Stimulated activated CD4-positive, alpha-beta T cell treated with anti-CD3 and anti-CD28 coated beads, Interleukin-1b, Interleukin-23, amount 100 ng/mL, for 1 hour (primary cell): ENCODE measurements at places on chromosomes 5 and 9.

DNA sequence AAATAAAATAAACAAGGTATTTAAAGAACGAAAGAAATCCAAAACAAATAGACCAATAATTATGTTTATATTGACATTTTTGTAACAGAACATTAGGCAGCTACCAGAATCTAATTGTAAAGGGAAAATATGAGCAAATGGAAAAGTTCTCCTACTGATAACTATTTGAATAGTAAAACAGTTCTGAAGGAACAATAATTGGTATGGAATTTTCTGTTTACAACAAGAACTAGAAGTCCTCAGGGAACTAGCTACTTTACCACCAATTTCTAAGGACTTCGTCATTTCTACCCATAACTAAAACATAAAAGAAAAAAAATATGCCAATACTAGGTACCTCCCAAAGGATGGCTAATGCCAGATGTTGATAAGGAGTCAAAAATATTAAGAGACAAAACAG lies 58.5 kb downstream of the AP3B1 start:
- DNase-seq, result no peak

DNA sequence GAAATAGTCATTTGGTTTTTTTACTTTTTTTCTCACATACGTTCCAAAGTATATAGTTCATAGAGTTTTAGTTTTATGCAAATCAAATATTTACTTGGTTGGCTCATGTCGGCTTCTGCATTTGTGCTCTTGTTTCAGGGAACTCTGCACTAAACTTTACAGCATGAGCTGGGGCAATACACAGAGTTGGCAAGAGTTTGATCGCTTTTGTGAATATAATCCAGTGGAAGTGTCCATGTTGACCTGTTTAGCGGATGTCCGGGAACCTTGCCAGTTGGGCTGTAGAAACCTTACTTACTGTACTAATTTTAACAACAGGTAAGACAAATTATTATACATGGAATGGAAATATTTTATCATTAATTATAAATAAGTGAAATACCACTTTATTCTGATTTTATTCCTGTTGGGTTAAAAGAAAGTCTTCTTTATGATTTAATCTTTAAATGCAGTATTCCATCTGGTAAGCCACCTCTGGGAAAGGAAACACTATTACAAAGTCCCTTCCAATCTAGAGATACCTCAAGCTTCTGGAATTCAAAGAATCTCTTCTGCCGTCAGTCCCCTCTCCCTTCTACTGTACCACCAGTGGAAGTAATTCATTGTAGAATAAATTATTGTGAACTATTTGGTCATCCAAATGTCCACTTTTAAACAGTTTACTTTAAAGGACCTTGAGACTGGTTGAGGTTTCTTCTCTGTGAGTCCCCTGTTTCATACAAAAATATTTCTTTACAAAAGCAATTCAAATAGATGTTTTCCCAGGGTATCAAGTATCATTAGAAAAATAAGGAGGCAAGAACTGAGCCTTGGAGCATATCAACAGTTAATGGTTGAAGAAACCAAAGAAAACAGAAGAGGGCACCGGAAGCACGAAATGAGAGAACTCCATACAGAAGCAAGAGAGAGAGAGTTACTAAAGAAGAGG lies 45.2 kb upstream of the GLIPR2 start:
- DNase-seq, result no peak

- no peak for DNase-seq
Measured at GRCh38 chr5:134406390-134406789, 5.3 kb downstream of the CDKN2AIPNL start.

DNA sequence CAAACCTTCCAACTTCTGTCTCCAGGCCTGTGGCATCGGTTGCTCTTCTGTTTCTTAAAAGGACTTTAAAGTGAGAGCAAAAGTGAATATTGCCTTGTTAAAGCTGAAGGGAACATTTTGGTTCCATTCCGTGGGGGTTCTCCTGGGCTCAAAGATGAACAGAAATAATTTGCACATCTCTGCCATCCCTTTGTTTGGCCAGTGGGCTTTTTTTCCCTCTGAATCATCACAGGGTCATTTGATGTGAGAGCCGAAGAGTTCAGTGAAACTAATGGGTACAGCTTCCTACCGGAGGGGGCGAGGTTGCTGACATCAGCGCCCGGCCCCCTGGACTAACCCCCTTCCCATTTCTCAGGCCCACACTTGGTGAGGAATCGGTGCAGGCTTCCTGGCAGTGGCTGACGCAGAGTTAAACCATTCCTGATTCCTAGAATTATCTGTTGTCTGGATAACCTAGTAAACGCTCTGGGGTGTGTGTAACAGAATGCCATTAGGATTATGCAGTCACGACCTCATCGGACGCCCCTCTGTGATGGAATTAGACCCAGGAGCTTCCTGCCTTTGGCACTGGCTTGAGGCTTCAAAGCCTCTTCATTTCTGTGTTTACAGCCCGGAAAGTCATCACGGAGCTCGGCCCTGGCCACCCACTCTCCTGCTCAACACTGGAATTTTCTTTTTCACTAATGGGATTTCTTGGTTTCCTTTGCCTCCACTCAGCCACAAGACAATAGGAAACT lies 61.6 kb upstream of the RPL26L1 start:
- DNase-seq, result no peak

DNA sequence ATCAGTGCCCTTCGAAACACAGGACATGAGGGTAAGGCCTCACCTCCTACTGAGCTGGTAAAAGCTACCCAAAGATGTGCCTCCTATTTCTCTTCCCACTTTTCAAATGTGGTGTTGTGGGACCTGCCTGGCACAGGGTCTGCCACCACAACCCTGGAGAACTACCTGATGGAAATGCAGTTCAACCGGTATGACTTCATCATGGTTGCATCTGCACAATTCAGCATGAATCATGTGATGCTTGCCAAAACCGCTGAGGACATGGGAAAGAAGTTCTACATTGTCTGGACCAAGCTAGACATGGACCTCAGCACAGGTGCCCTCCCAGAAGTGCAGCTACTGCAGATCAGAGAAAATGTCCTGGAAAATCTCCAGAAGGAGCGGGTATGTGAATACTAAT lies 1.9 kb downstream of the IRGM start:
- no peak for DNase-seq

GRCh38 chr5:169941542-169941941 lies 38.8 kb downstream of the INSYN2B start:
- no peak for DNase-seq

- DNase-seq, result peak; percentile 50
Measured at GRCh38 chr5:69334793-69335268, 2.2 kb upstream of the CCDC125 start.

DNA sequence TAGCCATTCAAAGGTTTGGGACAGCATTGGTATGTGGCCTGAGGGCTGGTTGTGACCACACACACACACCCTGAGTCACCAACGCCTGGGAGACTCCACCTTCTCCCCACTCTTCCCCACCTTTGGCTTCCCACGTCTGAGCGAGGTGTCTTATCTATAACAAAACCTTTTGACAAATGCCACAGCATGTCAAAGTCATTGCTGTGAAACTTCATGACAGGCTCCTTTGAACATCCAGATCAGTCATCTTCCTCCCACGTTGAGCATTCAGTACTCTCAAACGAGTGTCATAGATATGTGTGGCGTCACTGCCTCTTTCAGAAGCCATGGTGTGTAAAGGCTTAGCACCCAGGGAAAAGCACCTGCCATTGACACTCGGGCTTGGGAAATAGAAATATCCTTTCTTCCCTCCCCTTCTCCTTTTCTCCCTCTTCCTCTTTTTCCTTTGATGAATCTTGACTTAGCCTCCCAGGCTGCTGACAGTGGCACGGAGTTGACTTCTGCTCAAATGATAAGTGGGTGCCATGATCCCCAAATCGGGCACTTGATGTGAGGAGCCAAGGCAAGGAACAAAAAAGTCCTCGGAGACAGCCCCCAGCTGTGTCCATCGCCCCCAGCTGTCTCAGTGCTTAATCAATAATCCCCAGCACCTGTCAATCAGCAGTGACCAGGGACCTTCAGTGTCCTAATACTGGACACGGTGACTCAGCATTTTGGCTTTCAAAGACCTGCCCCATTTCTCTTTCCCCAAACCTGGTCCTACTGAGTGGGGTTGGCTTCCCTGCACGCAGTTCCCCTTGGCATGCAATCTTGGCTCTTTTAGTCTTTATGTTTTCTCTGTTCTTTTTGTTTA lies 114.8 kb downstream of the FGF18 start:
- DNase-seq, result no peak

GRCh38 chr5:148352696-148353095 lies 17.3 kb downstream of the SPINK9 start:
- DNase-seq, result no peak

DNA sequence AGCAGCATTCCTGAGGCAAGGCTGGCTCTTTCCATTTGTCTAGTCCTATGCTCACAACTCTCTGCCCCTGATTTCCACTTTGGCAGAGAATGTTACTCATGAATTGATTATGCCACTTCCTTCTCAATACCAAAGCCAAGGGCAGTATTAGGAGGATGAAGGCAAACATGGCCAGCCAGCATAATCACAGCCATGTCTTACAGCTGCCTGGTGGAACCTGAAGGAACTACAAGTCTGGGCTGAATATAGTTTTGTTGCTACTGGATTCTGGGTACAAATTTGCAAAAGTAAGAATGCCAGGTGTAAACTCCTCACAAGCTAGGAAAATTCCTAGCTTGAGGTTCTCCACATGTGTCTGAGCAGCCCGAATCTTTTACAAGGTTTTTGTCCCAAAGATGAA lies 4.2 kb downstream of the SIL1 start:
- DNase-seq, result no peak

- DNase-seq, result no peak
Measured at GRCh38 chr5:45741110-45741509, 44.9 kb upstream of the HCN1 start.

GRCh38 chr5:176458904-176459561 lies 10.8 kb downstream of the FAF2 start:
- DNase-seq, result no peak

GRCh38 chr9:35508069-35508468 lies 18.2 kb downstream of the RUSC2 start:
- DNase-seq, result no peak

DNA sequence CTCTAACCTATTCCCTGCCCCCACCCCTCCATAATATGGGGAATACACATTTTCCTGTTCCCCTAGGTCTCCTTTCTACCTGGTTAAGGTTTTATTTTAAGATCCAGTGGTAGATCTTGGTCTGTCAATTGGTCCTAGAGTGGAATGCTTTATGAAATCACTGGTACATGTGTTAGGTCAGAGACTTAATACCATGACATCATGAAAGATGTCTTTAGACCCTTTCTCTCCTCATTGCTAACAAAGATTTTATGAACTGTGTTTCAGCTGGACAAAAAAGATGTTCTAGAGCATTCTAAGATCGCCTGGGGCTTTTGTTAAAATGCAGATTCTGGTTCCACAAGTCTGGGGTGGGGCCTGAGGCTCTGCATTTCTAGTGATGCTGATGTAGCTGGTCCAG lies 9.1 kb downstream of the GSN start:
- no peak for DNase-seq

DNA sequence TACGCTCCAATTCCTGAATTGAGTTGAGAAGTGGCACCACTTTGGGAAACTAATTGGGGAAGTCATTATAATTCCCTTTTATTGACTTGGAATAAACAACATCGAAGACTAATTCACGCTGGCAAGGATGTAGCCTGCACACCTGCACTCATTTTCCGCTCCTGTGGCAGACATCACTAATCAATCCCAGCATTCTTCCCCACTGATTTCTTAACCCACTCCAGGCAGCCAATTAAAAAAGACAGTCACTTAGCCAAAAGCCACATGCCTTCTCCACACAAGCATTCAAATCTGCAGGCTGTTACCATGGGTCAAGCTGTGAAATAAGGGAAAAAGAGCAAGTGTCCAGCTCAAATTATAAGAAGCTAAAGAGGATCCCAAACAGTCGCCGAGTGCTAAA lies 68.2 kb upstream of the HRH2 start:
- no peak for DNase-seq

GRCh38 chr5:148853868-148854267 lies 27.5 kb downstream of the ADRB2 start:
- no peak for DNase-seq

GRCh38 chr5:89301321-89302025 lies 418.5 kb upstream of the MEF2C start:
- no peak for DNase-seq

DNA sequence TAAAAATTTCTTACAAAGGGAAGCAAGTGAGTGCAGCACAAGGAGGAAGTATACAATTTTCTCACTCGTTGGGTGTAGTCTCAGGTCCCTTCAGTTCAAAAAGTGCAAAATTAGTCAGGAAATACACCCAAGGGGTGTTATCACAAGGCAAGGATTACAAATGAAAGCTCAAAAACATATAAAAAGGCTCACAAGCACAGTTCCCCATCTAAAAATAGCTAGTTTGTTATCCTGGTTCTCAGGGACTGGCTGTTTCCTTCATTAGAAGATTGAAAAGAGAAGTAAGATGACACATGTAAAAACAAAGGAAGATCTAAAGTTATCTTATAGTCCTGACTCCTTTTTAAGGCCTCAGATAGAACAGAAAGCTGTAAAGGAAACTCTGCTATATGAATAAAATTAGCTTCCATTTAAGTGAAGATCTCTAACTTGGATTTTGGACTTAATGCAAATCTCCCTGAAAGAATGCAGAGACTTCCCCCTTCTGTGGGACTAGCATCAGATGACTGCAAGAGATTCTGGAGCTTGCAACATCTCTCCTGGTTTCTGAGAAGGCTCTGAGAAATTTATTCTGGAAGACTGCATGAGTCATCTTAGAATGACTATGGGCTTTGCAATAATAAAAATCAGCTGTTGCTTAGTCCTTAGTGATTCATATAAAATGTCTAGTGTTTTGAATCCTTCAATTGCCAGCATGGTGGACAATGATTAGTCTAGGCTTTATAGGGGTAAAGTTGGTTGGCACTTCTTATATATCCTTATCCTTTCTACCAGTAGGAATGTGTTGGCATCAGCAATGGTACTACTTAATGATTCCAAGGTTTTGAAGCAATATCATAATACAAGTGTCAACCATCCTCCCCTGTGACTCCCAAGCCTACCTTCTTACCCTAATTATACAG lies 25.4 kb downstream of the DAB2 start:
- DNase-seq, result no peak

- DNase-seq, result no peak
Measured at GRCh38 chr9:109297899-109298298, 23.0 kb downstream of the EPB41L4B start.

DNA sequence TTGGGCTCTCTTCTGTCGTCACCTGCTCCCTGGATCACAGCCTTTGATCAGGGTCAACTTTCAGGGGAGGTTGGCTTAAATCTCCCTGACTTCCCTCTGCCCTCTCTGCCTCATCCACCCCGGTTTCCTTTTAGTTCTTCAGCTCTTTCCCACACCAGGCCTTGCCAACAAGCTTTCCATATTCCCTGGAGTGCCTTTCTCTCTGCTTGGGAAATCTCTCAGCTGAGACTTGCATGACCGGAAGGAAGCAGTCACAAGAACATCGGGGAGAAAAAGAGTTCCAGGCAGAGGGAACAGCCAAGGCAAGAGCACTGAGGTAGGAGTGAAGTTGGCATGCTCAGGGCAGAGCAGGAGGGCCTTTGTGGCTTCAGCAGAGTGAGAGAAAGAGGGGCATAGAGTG lies 88.4 kb upstream of the HSPA9 start:
- no peak for DNase-seq

GRCh38 chr5:179914032-179914755 lies 6.5 kb upstream of the TBC1D9B start:
- no peak for DNase-seq
